ENCODE measurements at places on chromosomes 6 and 20. TPM values are rescaled to one million over a fixed set of nuclear protein-coding genes. Genes with fewer than 3 reads are reported as not detected.

DNA sequence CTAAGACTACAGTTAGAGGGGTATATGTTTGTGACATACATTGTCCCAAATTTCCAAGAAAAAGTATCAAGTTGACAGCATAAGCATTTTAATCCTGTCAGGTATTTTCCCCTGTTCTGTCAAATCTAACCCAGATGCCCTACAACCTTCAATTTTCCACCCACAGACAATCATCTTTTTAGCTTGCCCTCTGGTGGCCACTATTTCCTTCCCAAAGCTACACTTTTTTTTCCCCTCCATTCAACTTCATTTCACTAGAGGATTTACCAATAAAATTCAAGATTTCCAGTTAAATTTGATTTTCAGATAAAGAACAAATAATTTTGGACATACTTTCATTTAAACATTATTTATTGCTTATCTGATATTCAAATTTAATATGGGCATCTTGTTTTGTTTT, 286.6 kb downstream of the TENT5A start:
- no peaks in the 10 kb centered on the region for H3K4me1 ChIP-seq
- H3K27ac ChIP-seq: no peak overlapping the region
- no peak for DNase-seq
- H3K27me3 ChIP-seq: no peaks in the 10 kb centered on the region

- no peak overlapping the region for H3K27ac ChIP-seq
- H3K4me1 ChIP-seq: no peaks in the 10 kb centered on the region
- no peak overlapping the region for H3K4me3 ChIP-seq
- no peak for DNase-seq
- no peaks in the 10 kb centered on the region for H3K36me3 ChIP-seq
- H3K27me3 ChIP-seq: peaks cover 9% of the 10 kb centered on the region
Observed at GRCh38 chr6:129133770-129134192, 250.8 kb downstream of the LAMA2 start.

CST4 gene
- not detected for total RNA-seq

DNA sequence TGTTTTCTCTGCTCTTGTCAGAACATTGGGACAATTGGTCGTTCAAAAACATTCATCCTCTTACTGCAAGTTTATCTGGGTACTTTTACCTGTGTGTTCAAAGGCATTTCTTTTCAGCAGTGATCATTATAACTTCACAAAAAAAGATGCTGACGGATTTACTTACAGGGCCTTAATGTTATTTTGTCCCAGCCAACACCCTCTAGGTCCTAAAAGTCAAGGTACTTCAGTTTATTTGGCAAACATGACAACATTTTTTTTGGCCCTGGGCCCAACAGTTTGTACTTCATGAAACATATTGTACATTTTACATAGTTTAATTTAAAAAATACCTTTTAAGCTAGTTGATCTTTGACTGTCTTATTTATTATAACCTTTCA, 241.2 kb upstream of the TAB2 start:
- DNase-seq: no peak
- H3K27ac ChIP-seq: peak overlapping the region; percentile 52
- H3K36me3 ChIP-seq: no peaks in the 10 kb centered on the region
- H3K27me3 ChIP-seq: no peaks in the 10 kb centered on the region
- H3K4me1 ChIP-seq: peaks cover 40% of the 10 kb centered on the region

- no peaks in the 10 kb centered on the region for H3K27me3 ChIP-seq
- no peak overlapping the region for H3K27ac ChIP-seq
- H3K4me1 ChIP-seq: peaks cover 3% of the 10 kb centered on the region
- no peak for DNase-seq
- no peak overlapping the region for H3K4me3 ChIP-seq
Observed at GRCh38 chr6:135269481-135269891, 88.4 kb downstream of the MYB start.

- peak overlapping the region; percentile 92 for H3K27ac ChIP-seq
- no peaks in the 10 kb centered on the region for H3K27me3 ChIP-seq
- no peak overlapping the region for H3K4me3 ChIP-seq
- DNase-seq: no peak
Observed at GRCh38 chr20:62777528-62777830, 18.8 kb upstream of the MRGBP start.

All from activated CD4-positive, alpha-beta T cell treated with anti-CD3 and anti-CD28 coated beads for 36 hours (primary cell).